ENCODE measurements at places on chromosomes 16 and 17.

DNA sequence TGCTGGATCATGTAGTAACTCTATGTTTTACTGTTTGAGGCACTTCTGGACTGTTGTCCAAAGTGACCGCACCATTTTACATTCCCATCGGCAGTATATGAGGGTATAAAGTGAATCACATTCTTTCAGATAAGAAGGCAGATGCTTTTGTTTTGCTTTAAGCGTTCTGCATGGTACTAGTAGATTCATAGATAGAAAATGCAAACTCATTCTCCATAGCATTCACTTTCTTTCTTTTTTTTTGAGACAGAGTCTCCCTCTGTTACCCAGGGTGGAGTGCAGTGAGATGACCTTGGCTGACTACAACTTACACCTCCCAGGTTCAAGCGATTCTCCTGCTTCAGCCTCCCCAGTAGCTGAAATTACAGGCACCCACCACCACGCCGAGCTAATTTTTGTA, 40.4 kb downstream of the TANGO6 start:
- no peak for DNase-seq

DNA sequence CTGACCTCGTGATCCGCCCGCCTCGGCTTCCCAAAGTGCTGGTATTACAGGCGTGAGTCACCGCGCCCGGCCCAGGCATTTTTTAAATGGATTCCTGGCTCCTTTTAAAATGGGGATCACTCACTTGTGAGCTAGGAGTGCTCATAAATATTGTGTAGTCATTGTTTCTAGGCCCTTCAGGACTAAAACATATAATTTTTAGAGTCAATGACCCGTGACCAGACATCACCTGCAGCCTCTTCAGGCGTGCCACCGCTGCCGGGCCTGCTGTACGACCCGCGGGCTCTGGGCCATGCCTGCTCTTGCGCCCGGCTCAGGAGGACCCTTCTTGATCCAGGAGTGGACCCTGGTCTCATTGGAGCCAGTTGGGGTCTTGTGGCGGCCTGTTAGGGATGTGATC, 30.8 kb downstream of the EFCAB5 start:
- DNase-seq, result no peak

DNA sequence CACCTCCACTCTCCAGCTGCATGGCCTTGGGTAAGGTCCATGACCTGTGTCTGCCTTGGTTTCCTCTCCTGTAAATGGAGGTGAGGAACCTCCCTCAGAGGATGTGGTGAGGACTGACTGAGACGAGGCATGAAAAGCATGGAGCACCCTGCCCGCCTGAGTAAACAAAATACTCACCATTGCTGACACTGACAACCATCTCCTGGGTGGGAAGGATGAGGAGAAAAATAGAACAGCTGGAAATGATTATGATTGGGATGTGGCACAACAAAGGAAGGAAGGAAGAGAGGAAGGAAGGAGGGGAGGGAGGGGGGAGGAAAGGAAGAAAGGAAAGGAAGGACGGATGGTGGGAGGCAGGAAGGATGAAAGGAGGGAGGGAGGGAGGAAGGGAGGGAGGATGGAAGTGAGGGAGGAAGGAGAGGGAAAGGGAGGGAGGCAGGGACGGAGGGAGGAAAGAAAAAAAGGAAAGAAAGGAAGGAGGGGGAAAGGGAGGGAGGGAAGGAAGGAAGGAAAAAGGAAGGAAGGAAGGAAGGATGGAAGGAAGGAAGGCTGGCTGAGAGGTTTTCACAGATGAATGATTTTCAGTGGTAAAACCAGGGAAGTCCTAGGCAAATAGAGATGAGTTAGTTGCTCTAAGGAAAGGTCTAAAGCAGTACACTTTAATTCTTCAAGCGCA, 276.5 kb upstream of the XYLT1 start:
- no peak for DNase-seq

DNA sequence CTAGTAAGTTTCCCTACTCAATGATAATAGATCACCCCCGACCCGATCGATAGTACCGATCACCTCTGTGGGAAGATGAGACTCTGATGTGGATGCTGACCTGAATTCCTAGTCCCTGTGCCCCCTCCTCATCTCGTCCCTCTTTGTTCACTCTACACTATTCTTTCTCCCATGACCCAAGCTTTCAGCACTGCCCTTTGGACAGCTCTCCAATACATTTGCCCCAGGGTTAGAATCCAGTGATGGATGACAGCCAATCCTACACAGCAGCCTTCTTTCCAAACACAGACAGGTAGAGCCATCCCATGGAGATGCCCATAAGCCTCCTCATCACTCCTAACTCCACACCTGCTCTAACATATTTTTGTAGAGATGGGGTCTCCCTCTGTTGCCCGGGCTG, 141.1 kb downstream of the GSG1L start:
- no peak for DNase-seq

DNA sequence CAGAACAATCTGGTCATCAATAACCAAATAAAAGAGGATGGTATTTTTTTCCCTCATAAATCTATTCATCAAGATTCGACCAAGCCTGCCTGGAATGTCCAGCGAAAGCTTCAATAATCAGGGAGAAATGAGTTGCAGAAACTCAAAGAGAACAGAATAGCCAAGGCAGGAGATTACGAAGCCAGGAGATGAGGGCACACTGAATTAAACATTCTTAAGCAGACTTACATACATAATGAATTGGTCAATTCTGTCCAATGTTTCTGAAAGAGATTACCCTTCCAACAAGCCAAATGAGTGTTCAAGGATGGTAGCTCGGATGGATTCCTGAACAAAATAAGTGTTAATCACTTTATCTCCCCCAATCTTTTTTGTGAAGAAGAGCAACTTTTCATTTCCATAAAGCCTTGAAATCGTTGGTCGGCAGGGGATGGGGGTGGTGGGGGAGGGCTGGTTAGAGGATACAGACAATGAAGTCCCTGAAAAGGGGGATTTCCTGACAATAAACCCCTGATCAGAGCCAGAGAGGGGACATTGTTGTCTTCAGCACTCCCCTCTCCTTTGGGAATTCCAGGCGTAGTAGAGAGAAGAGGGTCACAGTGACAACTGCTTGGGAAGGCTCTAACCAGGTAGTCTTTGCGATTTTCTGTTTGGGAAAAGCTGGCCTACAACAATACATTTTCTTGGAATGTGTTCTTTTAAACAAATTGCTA, 20.7 kb downstream of the TOX3 start:
- no peak for DNase-seq

GRCh38 chr17:14337596-14338079, 36.8 kb downstream of the HS3ST3B1 start:
- DNase-seq, result no peak

- DNase-seq, result no peak
Observed at GRCh38 chr16:65059406-65059980, 62.4 kb downstream of the CDH11 start.

GRCh38 chr17:39921323-39921722, 2.9 kb upstream of the GSDMB start:
- no peak for DNase-seq

DNA sequence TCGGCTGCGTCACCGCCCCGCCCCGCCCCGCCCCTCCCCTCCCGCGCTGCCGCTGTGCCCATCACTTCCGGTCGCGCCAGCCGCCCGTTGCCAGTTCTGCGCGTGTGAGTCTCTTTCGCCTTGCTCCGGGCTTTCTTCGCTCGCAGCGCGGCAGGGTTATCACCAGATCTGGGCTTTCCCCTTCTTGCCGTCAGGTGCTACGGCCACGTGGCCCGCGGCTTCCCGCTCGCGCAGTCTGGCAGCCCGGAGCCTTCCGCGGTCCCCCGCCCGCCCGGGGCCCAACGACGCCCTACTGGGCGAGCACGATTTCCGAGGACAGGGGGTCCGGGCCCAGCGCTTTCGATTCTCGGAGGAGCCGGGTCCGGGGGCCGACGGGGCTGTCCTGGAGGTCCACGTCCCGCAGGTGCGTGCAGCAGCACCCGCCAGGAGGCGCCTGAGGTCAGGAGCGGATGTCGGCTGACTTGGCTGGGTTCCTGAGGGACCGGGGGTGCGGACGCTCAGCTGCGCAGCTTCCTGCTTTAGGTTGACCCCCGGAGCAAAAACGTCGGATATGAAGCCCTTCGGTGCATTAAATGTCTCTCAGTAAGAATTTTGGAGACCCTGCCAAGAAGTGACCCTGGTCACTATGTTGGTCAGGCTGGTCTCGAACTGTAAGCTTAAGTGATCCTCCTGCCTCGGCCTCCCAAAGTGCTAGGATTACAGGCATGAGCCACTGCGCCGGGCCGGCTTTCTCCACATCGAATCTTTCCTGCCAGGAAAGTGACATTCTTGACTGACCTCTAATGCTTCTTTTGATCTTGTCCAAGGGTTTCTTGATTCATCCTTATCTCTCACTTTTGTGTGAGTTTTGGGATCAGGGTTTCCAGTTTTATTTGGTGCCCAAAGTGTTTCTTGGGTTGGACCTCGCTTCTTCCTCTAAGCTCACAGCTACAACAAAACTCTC, at the start of gene METTL23:
Gene METTL23, plus strand, starts transcription at position 64 of the 943 bp plus-strand sequence. CDS start 2,872 bp downstream, outside the sequence.
- peak; percentile 46 for DNase-seq

GRCh38 chr17:76670718-76671122, 27.2 kb upstream of the ST6GALNAC1 start:
- no peak for DNase-seq

DNA sequence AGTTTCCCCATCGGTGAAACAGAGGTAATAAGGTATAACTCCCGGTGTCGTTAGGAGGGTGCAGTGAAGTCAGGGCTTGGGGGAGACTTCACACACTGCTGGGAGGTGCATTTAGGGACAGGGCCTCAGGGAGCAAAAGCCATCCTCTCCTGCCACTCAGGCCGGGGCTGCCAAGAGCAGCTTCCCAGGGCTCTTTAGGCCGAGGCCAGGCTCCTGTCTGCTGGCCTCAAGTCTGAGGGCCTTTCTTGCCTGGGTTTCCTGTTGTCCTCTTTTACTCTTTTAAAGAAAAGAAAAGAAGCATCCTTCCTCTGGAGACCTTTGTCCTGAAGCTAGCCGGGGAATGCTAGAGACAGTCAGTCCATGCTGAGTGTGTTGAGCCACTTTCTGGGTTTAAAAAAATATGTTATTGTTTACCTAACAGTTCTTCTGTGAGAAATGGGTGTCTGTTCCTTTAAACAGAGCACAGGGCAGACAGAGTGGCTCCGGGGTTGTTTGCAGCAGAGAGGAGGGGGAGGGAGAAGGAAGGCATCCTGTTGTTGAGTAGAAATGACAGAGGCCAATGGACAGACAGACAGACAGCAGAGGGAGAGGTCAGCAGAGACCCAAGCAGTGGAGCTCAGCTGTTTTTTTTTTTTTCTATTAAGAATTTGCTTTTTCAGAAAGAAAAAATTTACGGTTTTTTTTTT, 79.1 kb downstream of the C17orf67 start:
- peak; percentile 47 for DNase-seq

DNA sequence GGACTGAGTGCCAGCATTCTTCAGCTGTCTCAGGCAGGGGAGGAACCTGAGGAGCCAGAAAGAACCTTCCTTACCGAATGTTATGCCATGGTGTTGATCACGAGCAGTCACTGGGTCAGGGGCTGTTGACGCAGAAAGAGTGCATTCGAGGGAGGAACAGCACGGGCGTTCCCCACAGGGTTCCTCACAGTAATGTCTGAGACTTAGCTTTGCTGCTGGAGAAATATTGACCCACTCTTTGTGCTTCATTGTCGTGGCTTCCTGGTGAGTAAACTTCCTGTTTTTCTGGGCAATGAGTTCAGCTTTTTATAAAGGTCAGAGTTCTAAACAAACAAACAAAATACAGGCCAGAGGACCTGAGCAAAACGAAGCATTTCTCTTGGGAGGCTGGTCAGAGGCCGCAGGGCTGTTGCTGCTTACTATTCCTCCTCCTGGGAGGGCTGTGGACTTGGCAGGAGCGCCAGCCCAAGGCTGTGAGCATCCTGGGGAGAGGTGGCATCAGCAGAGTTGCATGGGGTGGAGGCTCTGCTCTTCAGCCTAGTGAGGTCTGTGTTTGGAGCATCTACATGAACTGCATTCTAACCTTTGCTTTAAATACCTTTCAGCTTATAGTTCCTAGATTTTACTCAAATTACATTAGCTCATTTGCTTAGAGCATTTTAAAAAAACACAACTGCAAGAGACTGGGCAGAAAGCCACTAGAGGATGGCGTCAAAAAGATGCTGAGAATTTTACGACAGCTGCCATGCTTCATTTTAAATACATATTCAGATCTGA, 143.1 kb upstream of the CACNG5 start:
- no peak for DNase-seq

- no peak for DNase-seq
Observed at GRCh38 chr17:31413874-31414549, 22.5 kb downstream of the RAB11FIP4 start.

DNA sequence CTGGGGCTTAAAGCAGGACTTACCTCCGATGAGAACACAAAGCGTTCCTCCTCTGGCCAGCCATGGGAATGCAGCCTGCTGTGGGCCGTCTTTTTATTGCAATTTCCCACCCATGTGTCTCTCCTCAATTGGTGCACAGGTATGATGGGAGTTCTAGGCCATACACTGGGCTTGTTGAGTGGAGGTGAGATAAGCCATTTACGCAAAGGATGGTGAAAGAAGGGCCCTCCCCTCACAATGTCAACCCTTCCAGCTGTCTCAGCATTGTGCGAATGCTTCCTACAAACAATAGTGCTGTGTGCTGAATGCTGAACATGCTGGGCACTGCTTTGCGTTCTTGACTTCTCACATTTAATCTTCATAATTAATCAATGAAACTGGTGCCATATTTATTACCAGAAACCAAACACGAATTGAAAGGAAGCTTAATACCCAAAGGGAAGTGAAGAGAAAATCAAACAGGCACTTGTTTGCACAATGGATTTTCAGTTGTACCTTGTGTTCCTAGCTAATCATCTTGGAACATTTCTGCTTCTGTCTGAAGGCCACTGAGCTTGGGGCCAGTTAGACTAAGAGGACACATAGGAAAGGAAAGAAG, at the start of gene GP2:
Gene GP2, minus strand, starts transcription at position 70 of the 598 bp plus-strand sequence. CDS start 1,082 bp downstream, outside the sequence.
- no peak for DNase-seq

GRCh38 chr17:63406689-63407330, 39.3 kb downstream of the CYB561 start:
- DNase-seq, result peak; percentile 85

- no peak for DNase-seq
Observed at GRCh38 chr17:72518753-72519597, 398.2 kb downstream of the SOX9 start.

GRCh38 chr17:34822007-34822739, 139.1 kb downstream of the CCT6B start:
- DNase-seq, result no peak

GRCh38 chr17:28334666-28335200, 539 bp downstream of the IFT20 start:
- no peak for DNase-seq

GRCh38 chr17:55587608-55588139, 76.4 kb upstream of the SMIM36 start:
- DNase-seq, result no peak

- DNase-seq, result no peak
Observed at GRCh38 chr16:56549744-56550385, 15.0 kb upstream of the MT4 start.

Measured in NT2/D1 (cell line).